GM13977 (cell line): ENCODE measurements at places on chromosomes 7 and 10.

- no peak for DNase-seq
Observed at GRCh38 chr10:70354556-70354955, 27.9 kb downstream of the LRRC20 start.

DNA sequence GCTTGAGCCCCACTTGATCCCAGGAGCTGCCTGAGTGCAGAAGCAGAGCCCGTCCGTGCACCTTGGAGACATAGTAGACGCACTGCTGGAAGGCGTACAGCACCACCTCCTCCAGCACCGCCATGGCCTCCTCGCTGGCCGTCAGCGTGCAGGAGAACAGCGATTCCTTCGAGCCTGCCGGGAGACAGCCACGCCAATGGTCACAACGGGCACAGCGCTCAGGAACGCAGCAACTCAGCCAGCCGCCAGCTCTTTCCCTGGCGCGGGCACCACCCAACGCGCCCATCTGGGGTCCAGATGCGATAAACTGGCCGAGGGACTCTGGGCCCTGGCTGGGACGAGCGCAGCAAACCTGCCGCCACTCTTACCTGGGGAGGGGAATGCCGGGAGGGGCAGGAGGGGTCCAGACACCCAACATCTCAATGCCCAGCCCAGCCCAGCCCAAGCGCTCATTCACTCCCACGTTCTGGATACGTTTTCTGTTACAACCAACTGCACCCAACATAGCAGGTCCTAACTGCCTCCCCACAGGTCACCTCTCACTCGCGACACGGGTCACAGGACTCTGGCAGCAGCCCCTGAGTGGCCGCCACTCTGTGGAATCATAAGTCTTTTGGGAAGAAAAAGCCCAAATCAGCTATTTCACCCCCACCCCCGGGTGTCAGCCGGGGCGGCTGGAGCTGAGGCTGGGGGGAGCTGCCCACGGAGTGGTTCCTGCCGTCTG is 41.9 kb downstream of the AP5Z1 start:
- DNase-seq, result no peak

GRCh38 chr10:86085136-86085535 is 281.5 kb downstream of the GRID1 start:
- no peak for DNase-seq

DNA sequence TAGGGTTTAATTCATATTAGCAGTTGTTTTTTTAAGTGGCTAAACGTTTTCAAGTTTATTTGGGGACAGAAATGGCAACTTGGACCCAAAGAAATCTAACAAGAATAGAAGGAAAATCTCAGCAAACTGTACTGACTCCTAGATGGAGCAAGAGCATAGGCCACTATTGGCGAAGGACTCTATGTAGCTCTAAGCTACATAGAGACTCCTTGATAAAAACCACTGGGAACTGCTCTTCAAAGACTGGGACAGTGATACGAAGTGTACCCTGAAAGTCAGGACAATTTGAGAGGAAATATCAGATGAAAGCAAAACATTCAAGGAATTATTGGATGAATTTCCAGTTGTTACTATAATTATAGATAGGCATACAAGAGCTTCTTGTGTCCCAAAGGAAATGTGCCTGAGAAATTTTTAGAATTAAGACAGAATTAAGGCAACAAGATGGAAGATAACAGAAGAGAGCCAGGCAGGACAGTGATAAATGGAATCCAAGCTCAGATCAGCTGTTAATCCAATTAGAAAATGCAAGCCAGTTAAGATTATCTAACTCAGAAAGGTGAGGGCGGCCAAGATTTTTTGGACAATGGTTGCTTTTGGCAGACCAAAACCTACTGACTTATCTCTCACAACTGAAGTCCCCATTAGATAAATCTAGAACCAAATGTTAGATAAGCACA is 103.7 kb upstream of the IFRD1 start:
- DNase-seq, result no peak

- DNase-seq, result no peak
Observed at GRCh38 chr10:60155943-60156683, 233.6 kb downstream of the ANK3 start.

- DNase-seq, result peak; percentile 11
Observed at GRCh38 chr10:65798133-65798532, 1127.7 kb upstream of the LRRTM3 start.

DNA sequence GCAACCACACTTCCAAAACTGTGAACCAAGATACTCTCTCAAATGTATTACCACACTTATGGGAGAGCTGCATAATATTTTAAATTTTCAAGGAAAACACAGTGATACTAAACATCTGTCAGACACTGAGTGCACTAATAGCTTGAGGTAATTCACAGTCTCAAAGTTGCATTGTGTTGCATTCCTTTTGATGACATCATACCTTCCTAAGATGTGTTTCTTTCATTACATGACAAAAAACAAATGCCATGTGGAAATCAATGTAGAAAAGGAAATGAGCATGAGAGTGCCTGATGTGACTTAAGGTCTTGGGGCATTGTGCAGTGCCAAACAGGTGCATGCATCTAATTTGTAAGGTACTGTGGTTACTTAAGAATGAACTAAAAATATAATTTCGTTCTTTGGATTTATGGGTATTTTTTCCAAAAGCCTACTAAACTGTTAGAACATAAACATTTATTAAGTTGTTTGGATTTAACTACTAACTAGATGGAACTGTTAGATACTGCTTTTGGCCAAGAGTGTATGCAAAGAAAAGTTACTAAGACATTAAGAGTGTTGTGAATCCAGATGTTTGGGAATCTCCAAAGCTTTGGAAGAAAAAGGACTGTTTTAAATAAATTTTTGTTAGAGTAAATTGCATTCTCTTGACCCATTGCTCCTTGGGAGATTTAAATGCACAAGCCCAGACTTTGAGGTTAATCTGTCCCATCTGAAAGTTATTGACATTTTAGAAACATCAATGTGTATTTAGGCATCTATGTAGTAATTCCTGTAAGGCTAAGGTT is 496.2 kb upstream of the SEMA3D start:
- DNase-seq, result no peak

GRCh38 chr10:88913127-88913526 is 33.1 kb downstream of the STAMBPL1 start:
- no peak for DNase-seq

DNA sequence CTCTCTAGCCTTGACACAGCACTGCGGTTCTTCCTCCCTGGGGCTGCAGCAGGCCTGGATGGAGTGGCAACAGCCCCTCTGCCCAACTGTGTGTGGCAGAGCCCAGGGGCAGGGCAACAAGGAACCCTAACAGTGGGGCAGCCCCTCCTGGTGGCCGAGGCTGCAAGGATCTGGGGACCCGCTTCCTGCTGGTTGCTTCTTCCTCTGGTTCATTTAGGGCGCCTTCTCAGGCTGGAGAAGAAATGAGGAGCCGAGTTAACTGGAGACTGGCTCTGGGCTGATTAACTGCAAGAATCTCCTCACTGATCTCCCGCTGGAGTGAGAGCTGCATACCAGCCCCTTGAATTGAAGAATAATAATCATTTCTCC is 80.1 kb upstream of the EMX2 start:
- DNase-seq, result no peak

DNA sequence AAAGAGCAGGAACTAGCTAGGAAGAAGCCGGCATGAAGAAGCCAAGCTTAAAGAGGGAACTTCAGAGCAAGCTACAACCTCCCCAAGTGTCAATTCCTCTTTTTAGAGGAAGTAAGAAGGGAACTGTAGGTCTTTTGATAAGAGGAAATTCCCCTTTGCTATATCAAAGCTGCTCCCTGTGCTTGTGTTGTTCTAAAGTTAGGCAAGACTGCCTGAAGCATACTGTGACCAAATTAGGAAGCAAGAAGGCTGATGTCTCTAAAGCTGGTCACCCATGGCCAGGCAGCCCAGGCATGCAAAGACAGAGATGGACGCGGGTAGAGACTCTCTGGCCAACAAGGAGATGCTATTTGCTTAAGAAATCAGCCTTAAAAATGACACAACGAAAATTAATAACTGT is 87.9 kb downstream of the RNF216 start:
- DNase-seq, result peak; percentile 49

- DNase-seq, result peak; percentile 7
Observed at GRCh38 chr10:58177362-58177947, 90.2 kb downstream of the IPMK start.

DNA sequence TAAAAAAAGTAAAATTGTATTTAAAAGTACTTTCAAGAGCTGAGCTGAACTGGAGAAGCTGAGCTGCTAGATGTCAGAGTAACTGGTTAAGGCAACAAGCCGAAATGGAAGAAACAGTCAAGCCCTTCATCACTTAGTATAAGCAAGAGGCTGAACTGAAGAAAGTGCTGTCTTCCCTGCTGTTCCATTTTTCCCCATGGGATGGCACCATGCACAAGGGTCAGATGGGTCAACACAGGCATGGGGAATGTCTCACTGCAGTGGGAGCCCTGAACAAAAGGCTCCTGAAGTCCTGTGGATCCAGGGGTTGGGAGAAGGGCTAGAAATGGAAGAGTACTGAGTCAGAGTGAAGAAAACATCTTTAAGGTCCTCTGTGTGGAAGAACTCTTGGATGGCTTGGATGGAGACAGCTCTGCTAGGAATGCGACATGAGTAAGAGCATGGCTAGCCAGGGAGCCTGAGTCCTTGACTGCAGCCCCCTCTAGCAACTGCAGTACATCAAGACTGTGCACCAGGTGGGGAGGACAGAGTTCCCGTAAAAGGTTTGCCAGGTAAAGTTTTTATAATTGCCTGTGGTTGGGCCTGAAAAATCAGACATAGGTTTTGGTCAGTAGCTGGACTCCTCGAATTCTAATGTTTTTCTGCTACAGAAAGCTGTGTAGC is 348.3 kb downstream of the GPR158 start:
- DNase-seq, result no peak

DNA sequence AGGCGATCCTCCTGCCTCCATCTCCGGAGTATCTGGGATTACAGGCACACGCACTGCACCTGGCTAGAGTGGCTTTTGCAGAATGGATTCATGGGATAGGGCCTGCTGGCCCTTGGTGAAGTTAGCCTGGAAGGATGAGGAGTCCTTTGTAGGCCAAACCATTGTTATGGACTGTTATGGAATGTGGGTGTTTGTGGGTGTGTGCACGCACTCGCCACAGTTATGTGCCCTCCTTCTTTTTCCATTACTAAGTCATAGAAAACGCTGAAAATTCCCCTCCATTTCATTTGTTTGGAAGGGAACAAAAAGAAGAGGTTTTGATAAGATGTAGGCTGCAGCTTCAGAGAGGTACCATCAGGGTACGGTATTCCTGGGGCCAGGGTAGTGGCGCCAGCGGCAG is 15.0 kb downstream of the ZNF862 start:
- no peak for DNase-seq

GRCh38 chr10:131901181-131901829 is 497 bp downstream of the PPP2R2D start:
- DNase-seq, result peak; percentile 58

DNA sequence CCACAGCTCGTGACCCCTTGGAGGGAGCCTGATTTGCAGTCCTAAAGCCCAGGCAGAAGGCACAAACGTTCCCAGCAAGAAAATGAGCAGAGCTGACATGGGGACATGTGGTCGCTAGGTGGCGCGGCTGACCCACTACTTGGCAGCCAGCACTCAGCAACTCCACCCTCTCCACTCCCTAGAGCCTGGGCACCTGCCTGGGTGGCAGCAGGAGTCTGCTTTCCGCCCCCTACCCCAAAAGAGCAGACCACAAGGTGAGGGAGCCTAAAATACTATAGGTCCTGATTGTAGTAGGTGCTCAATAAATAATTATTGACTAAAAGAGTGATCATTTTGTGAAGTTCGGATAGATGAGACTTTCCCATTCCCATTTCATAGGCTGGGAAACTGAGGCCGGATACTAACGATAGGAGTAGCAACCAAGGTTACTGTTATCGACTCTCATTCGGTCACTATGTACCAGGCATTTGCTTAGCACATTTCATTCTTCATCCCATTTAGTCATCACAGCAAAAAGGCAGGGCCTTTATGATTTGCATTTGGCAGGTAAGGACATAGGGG is 57.4 kb downstream of the NEUROG3 start:
- DNase-seq, result peak; percentile 84

GRCh38 chr7:74482197-74482467 is 28.4 kb downstream of the GTF2IRD1 start:
- no peak for DNase-seq

- no peak for DNase-seq
Observed at GRCh38 chr10:28754930-28755718, 77.8 kb downstream of the BAMBI start.

DNA sequence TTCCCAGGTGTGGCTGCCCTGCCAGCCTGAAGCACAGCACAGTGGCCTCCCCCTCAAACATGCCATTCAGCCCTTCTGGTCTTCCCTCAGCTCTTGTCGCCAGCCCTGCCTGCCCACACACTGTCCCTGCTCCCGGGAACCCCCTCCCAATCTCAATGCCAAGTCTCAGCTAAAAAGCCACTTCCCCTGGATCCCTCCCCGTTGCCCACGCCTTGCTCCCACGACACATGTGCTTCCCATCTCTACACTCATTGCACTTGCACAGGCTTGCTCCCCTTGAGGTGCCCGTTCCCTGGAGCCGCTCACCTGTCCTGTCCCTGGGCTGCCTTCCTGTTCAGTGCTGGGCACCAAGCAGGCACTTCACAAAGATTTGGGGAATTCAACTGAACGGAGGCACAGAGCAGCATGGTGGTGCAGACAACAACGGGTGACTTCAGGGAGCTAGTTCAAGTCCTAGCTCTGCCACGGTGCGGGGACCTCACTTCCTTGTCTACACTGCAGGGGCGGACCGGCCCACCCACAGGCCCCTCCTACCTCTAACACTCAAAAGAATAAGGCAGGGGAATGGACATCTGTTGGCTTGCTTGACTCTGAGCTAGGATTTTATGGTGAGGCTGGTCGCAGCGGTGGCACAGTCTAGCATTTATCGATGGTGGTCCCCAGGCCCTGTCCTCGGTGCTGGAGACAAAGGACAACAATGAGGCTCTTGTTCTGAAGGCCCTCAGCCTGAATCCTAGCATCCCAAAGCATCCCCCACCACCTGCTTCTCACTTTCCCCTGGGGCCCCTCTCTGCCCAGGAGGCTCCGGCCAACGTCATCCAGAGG is 18.4 kb downstream of the RGS10 start:
- no peak for DNase-seq

- no peak for DNase-seq
Observed at GRCh38 chr7:92932450-92932849, 96.1 kb upstream of the CDK6 start.
